Glomerular endothelial cell (primary cell): ENCODE measurements at places on chromosomes 7 and 10.

GRCh38 chr10:930625-931325, 730 bp downstream of the LARP4B start:
- no peak for DNase-seq

GRCh38 chr7:45659496-45660139, 85.5 kb downstream of the ADCY1 start:
- no peak for DNase-seq

DNA sequence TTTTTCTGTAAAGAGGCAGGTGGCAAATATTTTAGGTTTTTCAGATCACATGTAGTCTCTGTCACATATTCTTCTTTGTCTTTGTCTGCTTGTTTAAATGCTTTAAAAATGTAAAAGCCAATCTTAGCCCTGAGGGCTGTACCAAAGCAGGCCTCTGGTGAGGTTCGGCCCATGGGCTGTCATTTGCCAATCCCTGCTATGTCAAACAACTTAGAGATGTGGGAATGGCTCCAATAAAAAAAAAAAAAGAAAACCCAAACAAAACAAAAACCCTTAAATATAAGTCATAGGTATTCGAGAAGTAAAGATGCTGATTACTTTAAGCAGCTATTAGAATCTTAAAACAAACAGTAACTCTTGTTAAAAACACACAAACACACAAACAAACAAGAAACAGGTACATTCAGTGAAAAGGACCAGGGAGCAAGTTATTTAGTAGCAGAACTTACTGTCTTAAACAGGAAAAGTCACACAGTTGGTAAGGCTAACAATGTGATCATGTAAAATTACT, 61.4 kb upstream of the NAMPT start:
- DNase-seq: no peak

DNA sequence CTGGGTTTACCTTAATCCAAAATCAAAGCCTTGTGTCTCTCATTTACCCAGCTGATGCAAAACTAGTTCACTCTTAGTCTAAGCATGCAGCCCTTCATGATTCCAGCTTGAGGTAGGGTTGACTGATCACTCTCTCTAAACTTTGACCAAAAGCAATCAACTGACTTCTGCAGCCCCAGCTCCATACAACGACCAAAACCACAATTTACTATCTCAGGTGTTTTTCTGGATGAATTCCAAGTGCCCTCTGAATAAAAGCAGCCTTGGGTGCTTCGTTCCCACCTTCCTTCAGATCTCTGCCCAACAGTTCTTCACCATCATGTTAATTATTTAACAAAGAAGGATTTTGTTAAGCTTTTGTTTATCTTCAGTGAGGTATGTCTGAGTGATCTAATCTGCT, 62.6 kb downstream of the CCDC6 start:
- no peak for DNase-seq

- DNase-seq: no peak
Observed at GRCh38 chr7:55073976-55074528, 55.2 kb downstream of the EGFR start.

DNA sequence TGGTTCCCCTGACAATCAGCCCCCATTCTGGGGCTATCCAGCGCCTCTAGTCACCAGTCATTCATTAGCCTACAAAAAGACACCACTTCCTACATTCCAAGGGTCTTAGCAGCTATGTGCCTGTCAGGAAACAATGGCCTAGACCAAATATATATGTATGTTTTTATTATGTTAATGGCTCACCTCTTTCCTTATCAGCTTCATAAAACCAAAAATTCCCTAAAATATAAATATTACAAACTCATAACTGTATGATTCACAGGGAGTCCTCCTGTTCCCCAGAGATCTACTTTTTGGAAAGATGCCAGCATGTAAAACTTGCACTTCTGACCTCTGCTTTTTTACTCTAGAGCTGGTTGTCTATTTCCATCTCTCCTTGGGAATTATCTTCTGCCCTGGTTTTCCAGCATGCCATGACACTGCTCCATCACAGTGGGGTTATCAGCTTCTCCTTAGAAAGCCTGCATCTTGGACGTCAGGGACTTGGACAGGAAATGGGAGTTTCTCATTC, 79.2 kb downstream of the ABCA13 start:
- peak; percentile 44 for DNase-seq

DNA sequence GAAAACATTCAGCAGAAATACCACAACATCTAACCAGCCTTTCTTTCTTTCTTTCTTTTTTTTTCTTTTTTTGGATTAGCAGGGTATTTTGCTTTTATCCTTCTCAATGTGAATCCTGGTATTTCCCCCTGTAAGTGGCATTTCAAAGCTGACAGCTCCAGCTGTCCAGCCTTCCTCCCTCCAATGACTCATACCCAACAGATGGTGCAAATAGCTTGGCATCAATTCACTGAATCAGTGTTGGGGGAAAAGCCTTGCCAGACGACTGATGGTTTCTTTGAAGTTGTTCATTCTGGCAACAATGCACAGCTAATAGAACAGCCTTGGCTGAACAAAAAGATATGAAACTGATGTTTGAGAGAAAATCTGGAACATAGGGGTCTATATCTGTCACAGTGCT, 316.8 kb upstream of the STEAP1 start:
- DNase-seq: no peak

- no peak for DNase-seq
Observed at GRCh38 chr10:77188521-77188920, 449.1 kb downstream of the KCNMA1 start.

- DNase-seq: no peak
Observed at GRCh38 chr10:58335306-58336005, 650 bp downstream of the UBE2D1 start.

GRCh38 chr7:137094-137891, 55.1 kb upstream of the FAM20C start:
- no peak for DNase-seq

DNA sequence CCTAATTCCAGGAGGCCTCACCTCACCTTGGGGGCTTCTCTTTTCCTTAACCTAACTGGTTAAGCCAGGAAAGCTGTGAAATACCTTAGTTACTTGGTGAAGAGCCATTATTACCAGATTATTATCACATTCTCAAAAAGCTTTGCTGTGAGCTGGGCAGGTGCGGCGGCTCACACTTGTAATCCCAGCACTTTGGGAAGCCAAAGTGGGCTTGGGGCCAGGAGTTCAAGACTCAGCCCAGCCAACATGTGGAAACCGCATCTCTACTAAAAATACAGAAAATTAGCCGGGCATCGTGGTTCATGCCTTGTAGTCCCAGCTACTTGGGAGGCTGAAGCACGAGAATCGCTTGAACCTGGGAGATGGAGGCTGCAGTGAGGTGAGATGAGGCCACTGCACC, 102.4 kb upstream of the KLF6 start:
- no peak for DNase-seq

- no peak for DNase-seq
Observed at GRCh38 chr7:30160329-30160728, 25.5 kb downstream of the MTURN start.

- DNase-seq: no peak
Observed at GRCh38 chr7:94605031-94605430, 50.9 kb downstream of the SGCE start.

- peak; percentile 10 for DNase-seq
Observed at GRCh38 chr10:129258283-129258923, 208.6 kb upstream of the MGMT start.

DNA sequence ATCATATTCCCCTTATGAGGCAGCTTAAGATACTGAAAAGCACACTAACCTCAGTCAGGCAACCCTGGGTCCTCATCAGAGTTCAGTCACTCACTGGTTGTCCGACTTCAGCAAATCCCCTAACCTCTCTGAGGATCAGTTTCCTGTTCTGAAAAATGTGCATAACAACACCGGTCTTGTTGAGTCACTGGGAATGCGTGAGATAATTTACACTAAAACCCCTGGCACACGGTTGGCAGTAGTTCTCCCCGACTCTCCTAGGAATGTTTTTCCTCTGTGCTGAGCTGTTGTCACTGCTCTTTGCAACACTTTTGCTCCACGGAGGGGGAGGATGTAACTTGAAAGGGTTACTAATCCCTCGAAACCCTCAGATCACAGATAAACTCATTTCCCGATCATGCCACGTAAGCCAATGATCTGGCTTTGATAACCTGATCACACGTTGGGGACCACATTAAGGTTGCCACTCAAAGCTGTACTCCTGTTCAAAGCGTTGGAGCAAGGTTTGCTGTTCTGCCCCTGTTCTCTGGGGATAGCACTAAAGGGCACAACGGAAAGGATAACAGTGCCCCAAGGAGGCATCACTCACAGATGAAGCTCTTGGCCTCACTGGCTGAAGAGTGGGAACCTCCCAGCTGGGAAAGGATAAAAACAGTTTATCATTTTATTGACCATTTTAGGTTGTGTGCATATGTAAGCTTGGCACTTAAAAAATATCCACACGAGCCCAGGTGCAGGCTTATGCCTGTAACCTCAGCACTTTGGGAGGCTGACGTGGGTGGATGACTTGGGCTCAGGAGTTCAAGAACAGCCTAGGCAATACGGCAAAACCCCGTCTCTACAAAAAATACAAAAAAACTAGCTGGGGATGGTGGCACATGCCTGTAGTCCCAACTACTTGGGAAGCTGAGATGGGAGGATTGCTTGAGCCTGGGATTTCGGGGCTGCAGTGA, 5.0 kb upstream of the RBM17 start:
- no peak for DNase-seq

DNA sequence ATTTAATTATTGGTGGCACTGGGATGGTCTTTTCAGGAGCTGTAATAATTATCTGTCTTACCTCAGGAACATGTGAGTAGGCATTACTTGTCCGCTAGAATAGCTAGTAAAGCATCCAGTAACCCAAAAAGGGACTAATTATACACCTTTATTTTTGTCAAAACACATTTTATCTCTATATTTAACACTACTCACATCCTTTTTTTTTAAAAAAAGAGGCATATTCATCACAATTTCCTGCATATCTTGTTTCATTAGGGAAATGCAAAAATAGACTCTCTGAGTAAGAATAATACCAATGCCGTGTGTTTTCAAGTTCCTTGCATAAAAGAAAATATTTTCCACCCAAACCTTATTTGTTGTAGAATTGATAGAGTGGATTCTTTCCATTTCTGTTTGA, 99.5 kb downstream of the VTI1A start:
- DNase-seq: no peak

DNA sequence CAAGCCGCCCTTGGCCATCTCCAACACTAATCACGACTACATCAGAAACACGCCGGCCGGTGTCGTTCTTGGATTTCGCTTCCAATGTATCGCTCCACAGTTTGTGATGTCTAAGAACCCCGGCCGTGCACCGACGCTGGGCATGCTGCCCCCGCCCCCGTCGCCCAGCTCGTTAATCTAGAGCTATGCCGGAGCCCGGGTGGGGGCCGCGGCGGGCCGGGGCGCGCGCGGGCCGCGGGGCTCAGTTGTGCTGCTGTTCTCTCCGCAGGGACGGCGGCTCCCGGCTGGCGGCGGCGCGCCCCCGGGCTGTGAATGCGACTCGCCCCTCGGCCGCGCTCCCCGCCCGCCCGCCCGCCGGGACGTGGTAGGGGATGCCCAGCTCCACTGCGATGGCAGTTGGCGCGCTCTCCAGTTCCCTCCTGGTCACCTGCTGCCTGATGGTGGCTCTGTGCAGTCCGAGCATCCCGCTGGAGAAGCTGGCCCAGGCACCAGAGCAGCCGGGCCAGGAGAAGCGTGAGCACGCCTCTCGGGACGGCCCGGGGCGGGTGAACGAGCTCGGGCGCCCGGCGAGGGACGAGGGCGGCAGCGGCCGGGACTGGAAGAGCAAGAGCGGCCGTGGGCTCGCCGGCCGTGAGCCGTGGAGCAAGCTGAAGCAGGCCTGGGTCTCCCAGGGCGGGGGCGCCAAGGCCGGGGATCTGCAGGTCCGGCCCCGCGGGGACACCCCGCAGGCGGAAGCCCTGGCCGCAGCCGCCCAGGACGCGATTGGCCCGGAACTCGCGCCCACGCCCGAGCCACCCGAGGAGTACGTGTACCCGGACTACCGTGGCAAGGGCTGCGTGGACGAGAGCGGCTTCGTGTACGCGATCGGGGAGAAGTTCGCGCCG, 1.9 kb downstream of the VWC2 start:
- DNase-seq: no peak

GRCh38 chr7:54788664-54789063, 29.7 kb upstream of the SEC61G start:
- no peak for DNase-seq

DNA sequence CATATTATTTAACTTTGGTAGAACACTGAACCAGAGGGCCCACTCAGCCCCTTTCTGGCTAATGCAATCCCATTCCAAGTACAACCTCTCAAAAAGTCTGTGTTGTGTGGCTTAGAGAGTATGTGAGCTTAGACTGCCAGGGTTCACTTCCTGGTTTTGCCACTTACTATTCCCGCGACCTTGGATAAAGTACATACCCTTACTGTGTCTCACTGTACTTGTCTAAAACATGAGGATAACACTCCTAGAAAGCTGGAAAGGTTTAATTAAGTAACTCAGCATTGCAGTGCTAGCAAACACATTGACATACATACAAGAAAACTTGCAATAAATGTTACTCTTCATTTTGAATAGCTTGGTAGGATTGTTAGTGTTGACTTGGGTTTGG, 215.8 kb downstream of the CHCHD3 start:
- no peak for DNase-seq

GRCh38 chr7:115910541-115911164, 119.9 kb downstream of the TFEC start:
- peak; percentile 31 for DNase-seq

DNA sequence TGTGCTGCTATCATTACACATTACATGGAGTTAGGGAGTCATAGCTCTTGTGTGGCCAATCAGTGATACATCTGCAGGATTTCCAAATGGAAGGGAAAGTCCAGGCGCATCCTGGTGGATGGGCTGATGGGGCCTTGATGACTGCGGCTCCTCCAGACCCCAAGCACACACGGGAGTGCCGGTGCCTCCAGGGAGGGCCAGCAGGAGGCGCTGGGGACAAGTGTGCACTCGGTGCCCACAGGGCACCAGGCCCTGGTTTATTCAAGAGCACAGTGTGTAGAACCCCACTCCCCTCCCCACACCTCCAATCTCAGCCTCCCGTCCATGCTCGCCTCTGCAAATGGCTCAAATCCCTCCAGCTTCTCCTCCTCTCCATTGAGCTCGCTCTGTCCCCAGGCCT, 243.9 kb downstream of the USP6NL start:
- DNase-seq: no peak

DNA sequence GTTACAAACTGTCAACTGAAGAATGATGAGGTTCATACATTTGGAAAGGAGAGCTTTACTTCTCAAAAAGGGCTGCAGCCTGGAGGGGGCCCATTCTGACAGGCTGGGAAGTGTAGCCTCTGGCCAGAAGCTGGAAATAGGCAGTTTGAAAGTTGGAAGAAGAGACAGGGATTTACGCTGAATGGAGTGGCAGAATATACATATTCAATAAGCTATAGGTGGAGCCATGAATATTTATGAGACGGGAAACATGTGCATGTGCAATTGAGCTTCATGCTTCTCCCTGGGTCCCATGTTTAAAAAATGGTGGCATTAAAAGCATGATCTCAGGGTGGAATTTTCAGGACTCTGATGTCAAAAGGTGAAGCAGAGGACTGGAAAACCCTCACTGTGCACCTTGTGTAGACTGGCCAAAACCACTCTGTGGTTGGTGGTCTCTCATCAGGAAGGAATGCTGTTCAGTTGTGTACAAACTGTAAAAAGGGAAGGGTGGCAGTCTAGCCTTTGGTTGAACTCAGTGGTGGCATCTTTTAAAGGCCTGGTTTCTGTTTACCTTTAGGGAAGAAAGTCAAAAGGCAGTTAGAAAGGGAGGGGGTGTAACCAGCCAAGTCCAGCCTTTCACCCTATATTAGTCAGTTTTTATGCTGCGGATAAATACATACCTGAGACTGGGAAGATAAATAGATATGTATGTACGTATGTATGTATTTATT, 7.2 kb upstream of the ACTR3B start:
- no peak for DNase-seq

- DNase-seq: no peak
Observed at GRCh38 chr7:146528581-146528980, 412.0 kb downstream of the CNTNAP2 start.

- DNase-seq: no peak
Observed at GRCh38 chr10:103800789-103801540, 54.4 kb downstream of the SH3PXD2A start.
